Stimulated activated CD4-positive, alpha-beta T cell treated with anti-CD3 and anti-CD28 coated beads, Interleukin-2, amount 100 ng/mL, for 24 hours (primary cell): ENCODE measurements at places on chromosomes 6 and 20.

DNA sequence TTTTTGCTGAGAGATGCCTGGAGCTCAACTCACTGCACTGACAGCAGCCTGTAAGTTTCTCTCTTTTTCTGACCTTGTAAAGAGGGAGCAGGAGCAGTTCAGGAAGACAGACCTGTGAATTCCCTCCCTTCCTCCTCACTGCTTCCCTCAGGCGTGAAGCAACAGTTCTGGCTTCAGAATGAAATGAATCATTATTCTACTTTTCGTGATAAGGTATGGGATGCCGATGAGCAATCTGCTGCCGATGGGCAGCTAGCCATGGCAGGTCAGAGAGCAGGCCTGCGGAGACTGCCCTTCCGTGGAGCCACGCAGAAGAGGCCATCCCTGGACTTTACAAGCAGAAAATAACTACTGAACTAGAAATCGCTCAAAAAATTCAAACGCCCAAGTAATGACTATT, 426.5 kb upstream of the RNF217 start:
- no peak for DNase-seq

DNA sequence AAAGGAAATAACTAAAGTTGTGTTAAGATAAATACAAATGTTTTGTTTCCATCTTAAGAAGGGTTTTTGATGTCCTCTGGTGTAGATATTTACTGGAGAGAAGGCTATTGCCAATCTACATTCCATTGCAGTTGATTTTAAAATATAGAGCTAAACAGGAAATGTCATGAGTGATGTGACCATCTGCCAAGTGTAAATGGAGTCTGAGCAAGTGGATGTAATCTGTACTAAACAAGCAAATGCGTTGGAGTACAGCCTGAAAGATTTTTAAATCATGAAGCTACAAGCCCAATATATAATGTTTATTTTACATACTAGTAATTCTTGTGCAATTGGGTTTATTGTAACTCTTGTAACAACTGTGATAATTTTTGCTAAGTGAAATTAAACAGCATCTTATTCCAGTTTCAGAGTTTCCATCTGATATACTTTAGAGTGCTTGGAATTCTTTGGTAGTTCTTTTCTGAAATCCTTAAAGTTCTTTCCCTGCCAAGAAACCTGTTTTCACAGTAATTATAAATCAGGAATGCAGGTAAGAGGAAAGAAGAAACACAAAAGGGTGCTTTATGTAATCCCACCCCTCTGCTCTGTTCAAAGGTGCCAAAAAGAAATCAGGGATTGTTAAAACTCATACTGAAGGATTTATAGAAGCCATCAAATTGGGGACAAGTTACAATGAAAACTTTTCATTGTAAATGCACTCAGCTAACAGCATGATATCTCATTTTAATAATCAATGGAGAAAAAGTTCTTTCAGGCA, 47.2 kb upstream of the FLRT3 start:
- DNase-seq = no peak

DNA sequence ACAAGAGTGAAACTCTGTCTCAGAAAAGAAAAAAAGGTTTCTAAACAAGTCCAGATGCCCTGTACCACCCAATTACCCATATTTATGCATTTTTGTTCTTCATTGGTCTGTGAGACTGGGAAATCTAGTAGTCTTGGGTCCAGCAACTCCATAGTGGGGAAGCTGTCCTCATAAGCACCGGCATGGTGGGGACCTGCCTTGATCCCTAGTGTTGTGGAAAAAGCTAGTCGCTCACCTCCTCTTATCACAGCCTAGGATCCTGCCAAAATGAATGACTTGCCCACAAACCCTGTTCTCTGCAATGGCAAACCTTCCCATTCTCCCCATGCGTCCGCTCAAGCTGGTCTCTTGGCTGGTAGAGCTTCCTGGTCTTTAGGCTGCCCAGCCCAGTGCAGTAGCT, 38.3 kb upstream of the GABRR1 start:
- no peak for DNase-seq

DNA sequence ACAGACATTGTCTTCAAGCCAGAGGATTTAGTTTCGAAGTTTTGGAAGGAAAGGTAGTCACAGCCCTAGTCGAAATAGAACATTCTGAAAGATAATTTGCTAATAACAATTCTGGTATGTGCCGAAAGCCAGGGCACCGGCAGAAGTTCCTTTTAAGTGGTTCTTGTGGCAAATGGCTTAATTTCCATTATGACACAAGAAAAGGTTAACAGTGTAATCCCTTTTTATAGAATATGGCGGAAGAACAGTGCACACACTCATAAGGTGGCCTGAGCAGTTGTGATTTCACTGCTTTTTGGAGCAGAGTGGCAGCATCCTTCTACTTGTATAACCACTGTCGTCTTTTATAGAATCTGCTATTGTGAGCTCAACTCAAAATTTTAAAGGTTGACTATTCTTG, 152.4 kb downstream of the SASH1 start:
- no peak for DNase-seq

GRCh38 chr6:129773304-129773703, 63.3 kb upstream of the ARHGAP18 start:
- no peak for DNase-seq

DNA sequence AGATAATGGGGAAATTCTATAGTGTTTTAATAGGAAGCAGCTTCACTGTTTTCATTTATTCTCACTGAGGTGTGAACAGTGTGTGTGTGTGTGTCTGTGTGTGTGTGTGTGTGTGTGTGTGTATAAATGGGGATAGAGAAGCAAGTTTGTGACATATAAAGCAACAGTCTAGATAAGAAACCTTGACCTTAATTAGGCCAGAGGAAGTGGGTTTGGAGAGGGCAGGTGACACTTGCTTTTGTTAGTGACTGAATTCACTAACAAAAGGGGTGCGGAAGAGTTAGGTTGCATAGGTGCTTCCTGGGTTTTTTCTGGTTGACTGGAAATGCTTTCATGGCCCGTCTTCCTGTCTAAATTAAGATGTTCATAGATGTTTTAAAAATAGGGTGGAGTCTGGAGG, 515.7 kb upstream of the FLRT3 start:
- DNase-seq = no peak

- DNase-seq = no peak
Observed at GRCh38 chr20:50369225-50370035, 140.8 kb upstream of the PTPN1 start.

GRCh38 chr6:36492092-36492491, 49.3 kb downstream of the KCTD20 start:
- no peak for DNase-seq

DNA sequence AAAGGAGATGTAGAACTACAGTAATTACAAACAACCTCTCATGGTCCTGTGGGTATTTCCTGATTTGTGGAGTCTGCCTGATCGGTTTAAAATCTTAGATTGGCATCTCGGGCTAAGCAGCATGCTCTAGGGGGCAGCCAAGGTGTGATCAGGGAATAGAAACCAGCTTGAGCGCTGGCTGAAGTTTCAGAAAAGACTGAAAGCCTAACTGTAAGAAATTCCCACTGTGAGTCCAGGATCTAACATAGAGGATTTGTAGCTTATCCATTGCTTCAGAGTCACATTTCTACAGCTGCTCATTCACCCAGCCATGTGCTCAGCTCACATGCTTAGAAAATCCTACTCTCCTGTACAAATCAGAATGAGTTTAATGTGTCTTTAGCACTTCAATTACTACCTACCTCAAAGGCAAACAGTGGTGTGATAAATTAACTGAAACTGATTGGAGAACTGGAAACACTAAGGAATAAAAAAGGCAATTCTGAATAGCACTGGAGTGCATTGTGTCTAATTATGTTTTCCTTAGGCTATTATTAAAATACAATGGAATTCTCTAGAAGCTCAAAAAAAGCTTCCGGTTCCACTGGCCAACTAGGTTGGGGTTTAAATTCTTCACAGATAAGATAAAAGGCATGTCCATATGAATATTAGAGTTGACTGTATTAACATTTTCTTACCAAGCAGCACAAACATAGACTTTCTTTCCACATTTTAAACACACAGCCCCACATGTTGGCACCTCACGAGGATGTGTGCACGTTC, 73.8 kb upstream of the MPC1 start:
- no peak for DNase-seq

GRCh38 chr6:14031516-14031915, 86.1 kb upstream of the CD83 start:
- DNase-seq = no peak

GRCh38 chr6:155795173-155795796, 339.6 kb upstream of the NOX3 start:
- no peak for DNase-seq

GRCh38 chr20:41956338-41957074, 338.3 kb upstream of the CHD6 start:
- DNase-seq = no peak

DNA sequence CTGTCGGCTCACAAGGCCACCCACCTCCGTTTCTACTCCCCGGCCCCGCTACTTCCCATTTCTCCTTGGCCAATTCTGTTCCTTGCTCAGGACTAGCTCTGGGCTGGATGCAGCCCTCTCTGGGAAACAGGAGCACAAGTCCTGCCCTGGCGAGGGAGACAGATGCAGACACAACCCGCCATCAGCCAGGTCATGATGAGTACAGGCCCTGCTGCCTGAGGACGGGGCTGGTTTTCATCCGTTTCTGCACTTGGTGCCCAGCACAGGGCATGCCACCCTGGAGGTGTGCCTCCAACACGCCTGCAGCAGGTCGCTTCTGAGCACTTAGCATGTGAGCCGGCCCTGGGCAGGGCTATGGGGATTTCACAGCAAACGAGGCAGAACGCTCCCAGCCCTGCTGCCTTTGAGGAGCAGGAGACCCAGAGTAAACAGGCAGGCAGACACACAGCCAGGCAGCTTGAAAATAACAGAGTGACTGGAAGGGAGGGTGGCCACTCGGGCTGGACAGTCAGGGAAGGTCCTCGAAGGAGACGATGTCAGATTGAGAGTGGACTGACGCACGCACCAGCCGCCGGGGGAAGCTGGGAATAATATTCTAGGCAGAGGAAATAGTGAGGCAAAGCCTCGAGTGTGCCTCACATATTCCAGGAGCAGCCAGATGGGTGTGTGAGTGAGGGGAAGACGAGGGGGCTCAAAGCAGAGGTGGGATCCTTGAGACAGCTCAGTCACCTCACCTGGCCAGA, 21.2 kb upstream of the VSTM2L start:
- no peak for DNase-seq

- DNase-seq = no peak
Observed at GRCh38 chr20:4011226-4011975, 4.0 kb downstream of the RNF24 start.

DNA sequence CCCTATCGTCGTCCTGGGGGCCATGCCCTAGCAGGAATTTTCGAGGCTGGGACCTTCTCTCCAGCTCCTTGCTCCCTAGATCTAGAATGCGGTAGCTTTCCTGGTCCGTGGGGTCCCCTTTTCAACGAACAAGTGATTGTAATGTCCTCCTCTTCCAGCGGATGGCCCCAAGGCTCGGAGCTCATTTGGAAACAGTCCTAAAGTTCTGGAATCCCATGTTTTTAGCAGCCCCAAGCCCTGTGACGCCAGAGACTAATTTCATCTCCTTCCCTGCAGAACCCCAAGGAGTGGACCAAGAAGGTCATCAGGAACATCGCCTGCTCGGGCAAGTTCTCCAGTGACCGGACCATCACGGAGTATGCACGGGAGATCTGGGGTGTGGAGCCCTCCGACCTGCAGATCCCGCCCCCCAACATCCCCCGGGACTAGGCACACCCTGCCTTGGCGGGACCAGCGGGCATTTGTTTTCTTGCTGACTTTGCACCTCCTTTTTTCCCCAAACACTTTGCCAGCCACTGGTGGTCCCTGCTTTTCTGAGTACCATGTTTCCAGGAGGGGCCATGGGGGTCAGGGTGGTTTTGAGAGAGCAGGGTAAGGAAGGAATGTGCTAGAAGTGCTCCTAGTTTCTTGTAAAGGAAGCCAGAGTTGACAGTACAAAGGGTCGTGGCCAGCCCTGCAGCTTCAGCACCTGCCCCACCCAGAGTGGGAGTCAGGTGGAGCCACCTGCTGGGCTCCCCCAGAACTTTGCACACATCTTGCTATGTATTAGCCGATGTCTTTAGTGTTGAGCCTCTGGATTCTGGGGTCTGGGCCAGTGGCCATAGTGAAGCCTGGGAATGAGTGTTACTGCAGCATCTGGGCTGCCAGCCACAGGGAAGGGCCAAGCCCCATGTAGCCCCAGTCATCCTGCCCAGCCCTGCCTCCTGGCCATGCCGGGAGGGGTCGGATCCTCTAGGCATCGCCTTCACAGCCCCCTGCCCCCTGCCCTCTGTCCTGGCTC, 48.5 kb downstream of the PYGB start:
- no peak for DNase-seq
